ENCODE measurements at places on chromosomes 7 and 10.

- DNase-seq = no peak
These were observed 13.3 kb upstream of the CELF2 start for GRCh38 chr10:11004144-11005077.

- DNase-seq = no peak
These were observed 318.9 kb downstream of the AHR start for GRCh38 chr7:17617380-17617779.

- DNase-seq = no peak
These were observed 298.6 kb downstream of the PRPF18 start for GRCh38 chr10:13885238-13885990.

GRCh38 chr7:8215648-8216333, 46.2 kb downstream of the ICA1 start:
- no peak for DNase-seq

DNA sequence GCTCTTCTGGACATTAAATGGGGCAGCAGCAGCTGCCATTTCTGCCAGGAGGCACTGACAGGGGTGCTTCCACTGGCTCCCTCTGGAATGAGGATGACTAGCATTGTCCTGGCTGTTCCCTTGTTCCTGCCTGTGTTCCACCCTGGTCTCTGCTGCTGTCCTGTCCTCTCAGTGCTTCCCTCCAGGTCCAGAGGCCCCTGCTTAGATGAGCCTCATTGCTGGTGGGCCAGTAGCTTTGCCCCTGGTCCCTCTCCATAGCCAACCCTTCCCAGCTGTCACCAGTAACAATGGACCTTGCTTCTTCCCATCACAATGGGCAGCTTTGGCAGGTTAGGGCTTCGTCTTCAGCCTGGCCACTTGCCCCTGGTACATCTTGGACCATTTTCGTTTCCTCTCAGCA, 561.1 kb downstream of the TCERG1L start:
- DNase-seq = no peak
